Muscle of arm (tissue), 14 donors: ENCODE measurements at places on chromosomes 6 and 20. TPM values are rescaled to one million over a fixed set of nuclear protein-coding genes. Genes with fewer than 3 reads are reported as not detected.

DNA sequence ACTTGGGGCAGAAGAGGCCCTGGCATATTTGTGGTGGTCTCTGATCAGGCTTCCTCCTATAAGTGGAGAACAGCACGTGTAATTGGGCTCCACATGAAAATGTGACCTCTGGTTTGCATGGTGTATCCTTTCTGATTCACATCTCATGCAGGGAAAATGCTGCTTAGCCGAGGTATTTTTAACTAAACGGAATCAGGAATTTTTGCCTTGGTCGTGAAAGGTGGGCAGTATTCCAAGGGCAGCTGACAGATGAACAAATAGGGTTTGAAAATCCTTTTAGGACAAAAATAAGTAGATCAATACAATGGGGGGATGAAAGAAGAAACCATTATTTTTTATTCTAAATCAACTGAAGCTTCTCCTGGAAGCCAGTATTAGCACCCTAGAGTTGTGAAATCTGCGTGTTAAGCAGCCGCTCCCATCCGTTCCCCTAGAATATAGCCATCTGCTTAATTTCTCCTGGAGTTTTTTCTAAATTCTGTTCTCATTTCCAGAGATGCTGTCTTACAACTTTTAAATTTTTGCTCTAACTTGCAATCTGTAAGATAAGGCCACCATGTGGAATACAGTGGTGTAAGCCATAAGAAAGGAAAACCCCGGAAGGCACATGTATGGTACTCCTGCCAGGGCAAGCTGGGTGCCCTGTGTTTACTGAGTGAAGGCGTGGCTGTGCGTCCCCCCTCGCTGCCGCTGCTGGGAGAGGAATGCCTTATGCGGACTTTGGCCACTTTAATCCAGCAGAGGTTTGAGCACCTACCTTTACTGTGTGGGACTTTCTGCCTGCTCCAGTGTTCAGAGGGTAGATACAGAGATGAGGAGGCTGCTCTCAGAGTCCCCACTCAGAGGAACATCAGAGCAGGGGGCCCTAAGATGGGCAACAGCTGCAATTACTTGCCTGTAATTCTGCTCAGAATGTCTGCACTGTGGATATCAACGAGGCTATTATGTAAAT is 52.4 kb downstream of the SYNJ2 start:
- DNase-seq: no peak

DNA sequence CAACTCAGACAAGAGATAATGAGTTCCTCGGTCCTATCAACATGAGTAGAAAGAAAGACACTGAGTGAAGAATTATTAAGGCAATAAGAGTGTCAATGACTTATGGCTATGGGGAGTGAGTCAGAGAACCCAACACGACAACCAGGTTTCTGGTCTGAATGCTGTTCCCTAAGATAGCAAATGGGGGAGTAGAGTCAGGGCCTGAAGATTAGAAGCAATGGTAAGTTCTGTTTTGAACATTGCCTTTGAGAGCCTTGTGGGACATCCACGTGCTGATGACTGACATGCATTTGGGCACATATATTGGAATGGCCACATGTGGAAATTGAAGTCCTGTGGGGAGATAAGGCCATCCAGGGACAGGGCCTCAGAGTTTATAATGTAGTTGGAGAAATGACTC is 254.4 kb upstream of the TCF21 start:
- DNase-seq: no peak

DNA sequence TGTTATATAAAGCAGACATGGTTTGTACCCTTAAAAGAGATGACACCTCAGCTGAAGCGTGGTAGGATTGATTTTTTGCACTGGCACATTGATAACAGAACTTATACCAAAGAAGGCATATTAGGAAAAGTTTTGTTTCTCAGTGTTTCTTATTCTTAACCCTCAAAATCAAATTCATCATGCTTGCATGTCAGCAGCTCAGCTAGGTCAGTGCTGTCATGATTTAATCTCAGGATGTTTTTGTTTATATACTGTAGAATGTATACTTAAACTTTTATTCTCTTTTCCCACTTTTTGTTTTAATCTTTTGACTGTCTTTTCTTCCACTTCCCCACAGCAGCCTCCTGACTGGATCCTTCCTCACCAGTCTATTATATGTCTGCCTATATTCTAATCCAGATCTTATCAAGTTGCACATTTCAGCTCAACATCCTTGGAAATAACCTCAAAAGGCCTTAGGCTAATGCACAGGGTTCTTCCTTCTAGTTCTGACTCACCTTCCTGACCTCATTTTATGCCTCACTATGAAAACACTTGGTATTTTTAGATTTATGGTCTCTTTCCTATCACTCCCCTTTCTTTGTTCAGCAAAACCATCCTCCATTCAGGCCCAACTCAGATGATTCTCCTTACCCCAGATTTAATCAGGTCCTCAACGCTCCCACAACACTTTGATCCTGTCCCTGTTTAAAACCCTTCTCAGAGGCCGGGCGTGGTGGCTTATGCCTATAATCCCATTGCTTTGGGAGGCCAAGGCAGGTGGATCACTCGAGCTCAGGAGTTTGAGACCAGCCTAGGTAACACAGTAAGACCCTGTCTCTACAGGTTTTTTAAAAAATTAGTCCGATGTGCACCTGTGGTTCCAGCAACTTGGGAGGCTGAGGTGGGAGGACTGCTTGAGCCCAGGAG is 7.2 kb downstream of the HEBP2 start:
- no peak for DNase-seq

- DNase-seq: no peak
These were observed 171.2 kb upstream of the SUPT3H start for GRCh38 chr6:45548657-45549515.

DNA sequence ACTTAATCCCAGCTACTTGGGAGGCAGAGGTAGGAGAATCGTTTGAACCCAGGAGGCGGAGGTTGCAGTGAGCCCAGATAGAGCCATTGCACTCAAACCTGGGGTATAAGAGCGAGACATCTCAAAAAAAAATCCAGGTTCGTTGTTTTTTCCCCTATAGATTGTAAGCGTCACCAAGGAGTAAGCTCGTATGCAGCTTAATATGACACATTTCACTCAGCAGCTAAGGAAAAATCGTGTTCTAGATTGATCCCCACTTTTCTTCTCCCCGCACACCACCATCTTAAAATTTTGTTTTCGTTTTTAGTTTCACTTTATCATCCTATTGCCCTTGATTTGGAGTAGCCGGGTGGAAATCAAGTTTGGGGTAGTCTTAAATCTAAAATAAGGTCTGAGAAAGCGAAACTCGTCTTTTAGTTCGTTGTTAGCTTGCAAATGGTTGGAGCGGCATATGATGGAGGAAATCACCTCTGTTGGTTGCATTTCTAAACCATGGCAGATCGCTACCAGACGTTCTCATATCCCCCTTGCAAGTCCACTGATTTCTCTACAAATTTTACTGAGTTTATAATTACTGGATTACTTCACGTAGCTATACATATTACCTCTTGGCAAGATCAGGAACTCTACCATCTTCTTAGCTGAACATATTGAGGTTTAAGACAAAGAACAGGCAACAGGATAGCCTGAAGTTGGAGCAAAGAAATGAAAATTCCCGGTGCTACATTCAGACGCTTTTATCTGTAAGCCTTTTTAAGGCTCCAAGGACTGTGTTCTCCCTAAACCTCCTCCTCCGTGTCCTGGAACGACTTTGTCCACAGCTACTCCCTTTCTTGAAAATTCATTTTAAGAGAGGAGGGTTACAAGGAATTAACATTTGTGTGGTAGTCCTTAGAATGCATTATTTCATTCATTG is 91.1 kb upstream of the BTN3A2 start:
- DNase-seq: peak; percentile 74

DNA sequence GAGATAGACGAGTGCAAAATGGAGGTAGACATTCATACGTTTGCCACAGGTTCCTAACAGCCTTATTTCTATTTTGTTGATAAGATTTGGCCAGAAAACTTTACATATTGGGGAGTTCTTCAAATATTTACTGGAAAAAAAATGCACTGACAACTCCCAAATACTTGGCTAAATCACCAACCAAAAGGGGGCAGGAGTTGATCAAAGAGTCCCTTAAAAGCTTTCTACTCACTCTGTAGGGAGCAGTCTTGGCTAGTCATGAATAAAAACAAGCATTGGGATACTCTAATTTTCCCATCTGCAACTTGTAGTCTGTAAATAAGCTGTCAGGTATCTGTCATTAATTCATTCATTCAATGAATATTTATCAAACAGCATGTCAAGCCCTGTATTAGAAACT is 18.4 kb downstream of the TENT5A start:
- no peak for DNase-seq

MOCS3 gene
- 3.4 TPM for polyA plus RNA-seq

GRCh38 chr6:25359891-25360290 is 80.7 kb downstream of the CARMIL1 start:
- DNase-seq: no peak

GRCh38 chr6:167793421-167793820 is 33.3 kb upstream of the AFDN start:
- DNase-seq: no peak

CCN5 gene
- not detected for polyA plus RNA-seq

ARG1 gene
- polyA plus RNA-seq: 1.1 TPM
